Progenitor cell of endocrine pancreas (in vitro differentiated cells): ENCODE measurements at places on chromosomes 7 and 10.

DNA sequence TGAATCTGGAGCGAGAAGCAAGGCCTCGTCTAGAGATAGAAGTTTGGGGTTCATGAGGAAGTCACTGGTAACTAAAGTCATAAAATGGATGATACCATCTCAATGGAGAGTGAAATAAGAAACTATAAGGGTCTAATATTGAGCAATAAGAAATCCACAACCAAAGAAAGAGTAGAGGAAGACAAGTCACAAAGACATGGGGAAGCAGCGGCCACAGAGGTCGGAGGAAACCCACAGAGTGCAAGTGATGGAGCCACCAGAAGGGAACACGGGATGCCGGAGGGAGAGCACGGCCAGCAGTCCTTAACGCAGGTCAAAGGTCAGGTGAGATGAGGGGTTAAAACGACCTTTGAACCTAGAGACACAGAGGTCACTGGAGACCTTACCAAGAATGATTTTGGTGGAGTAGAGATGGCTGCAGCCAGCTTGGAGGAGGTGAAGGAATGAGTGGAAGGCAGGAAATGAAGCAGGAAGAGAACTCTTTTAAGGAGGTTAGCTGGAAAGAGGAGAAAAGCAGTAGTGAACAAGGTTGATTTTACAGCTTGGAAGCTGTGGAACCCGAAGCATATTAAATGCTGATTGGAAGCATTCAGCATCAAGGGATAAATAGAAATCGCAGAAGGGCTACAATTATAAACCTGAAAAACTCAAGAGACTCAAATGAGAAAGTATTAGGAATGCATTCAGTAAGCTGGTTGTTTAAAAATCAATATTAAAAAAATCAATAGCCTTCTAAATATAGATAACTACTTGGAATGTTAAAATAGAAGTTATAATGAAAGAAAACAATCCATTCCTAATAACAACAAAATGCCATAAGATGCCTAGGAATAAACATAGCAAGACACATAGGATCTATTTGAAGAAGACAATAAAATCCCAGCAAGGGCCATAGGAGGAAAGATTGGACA is 93.7 kb downstream of the SVOPL start:
- H3K27ac ChIP-seq, result peak overlapping the region; percentile 94
- H3K36me3 ChIP-seq, result peaks cover 3% of the 10 kb centered on the region
- H3K27me3 ChIP-seq, result no peaks in the 10 kb centered on the region
- H3K4me3 ChIP-seq, result peak overlapping the region; percentile 9
- H3K4me1 ChIP-seq, result peaks cover 45% of the 10 kb centered on the region

GRCh38 chr7:117090791-117091190 is 137.5 kb downstream of the ST7 start:
- H3K4me3 ChIP-seq, result no peak overlapping the region
- peaks cover 29% of the 10 kb centered on the region for H3K4me1 ChIP-seq
- no peak for DNase-seq
- H3K27me3 ChIP-seq, result no peaks in the 10 kb centered on the region

- H3K27me3 ChIP-seq, result no peaks in the 10 kb centered on the region
- peaks cover 3% of the 10 kb centered on the region for H3K4me1 ChIP-seq
- no peak for DNase-seq
- H3K36me3 ChIP-seq, result peaks cover 28% of the 10 kb centered on the region
- H3K4me3 ChIP-seq, result no peak overlapping the region
- H3K27ac ChIP-seq, result no peak overlapping the region
These were observed 14.3 kb downstream of the ZMIZ2 start for GRCh38 chr7:44762726-44763522.

DNA sequence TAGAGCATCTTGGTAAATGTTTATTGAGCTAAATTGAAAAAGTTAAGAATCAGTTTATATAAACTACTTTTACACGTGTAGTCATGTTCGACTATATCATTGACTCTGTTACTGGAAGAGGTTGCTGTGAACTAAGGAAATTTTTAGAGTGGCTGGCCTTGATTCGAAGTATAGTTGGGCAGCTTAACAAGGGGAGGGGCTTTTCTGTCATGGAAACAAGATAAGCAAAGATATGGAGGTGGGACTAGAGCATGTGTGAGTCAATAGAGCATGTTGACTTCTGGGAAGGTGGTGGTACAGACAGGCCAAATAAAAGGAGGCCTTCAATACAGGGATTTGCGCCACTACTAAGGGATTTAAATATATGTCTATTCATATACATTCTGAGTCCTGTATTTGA is 7.6 kb downstream of the ATP5F1C start:
- H3K36me3 ChIP-seq, result peaks cover 24% of the 10 kb centered on the region
- H3K27ac ChIP-seq, result peak overlapping the region; percentile 88
- H3K27me3 ChIP-seq, result no peaks in the 10 kb centered on the region
- peak overlapping the region; percentile 31 for H3K4me3 ChIP-seq
- H3K4me1 ChIP-seq, result peaks cover 27% of the 10 kb centered on the region

- H3K4me1 ChIP-seq, result no peaks in the 10 kb centered on the region
- H3K27ac ChIP-seq, result no peak overlapping the region
- no peak overlapping the region for H3K4me3 ChIP-seq
- DNase-seq, result no peak
- H3K27me3 ChIP-seq, result no peaks in the 10 kb centered on the region
These were observed 90.8 kb upstream of the KDM7A start for GRCh38 chr7:140267381-140268226.
